ENCODE measurements at places on chromosomes 1 and 21.

DNA sequence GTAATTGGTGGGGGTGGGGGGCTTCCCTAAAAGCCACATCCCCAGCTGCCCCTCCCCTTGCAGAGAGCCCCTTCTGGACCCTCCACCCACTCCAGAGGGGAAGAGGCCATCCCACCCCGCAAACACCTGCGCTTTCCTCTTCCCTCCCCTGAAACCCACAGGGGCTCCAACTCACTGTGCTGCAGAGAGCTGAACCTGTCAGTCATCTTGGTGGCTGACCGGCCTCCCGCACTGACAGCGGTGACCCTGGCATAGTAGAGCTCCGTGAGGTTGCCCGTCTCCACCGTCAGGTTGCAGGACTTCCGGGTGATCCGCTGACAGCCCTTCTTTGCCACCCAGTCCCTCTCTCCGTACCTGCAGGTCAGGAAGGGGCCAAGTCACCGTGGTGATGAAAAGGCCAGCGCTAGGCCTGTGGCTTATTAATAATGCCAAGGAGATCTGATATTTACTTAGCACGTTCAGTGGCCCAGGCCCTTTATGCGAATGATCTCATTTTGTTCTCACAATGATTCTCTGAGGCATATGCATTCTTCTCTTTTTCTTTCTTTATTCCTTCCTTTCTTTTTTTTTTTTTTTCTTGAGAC, 5.9 kb downstream of the IL22RA1 start:
- no peak for DNase-seq

DNA sequence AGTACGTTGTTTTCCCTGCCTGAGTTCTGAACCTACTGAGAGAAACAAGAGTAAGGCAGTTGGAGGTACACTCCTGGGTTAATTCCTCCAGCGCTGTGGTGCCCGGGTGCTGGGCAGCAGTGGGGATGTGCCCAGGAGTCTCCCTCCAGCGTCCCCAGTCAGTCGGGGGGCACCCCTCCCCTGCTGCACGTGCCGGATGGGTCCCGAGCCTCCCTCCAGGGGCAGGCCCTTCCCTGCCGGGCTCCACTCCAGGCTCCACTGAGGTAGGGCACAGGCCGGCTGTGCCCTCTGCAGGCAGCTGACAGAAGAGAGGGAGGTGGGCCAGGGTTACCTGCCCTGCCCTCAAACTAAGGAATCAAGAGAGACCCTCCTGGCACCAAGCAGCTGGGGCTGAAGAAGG, 238.1 kb upstream of the VAMP3 start:
- DNase-seq, result no peak

- no peak for DNase-seq
Measured at GRCh38 chr1:4393191-4393590, 261.2 kb upstream of the AJAP1 start.

DNA sequence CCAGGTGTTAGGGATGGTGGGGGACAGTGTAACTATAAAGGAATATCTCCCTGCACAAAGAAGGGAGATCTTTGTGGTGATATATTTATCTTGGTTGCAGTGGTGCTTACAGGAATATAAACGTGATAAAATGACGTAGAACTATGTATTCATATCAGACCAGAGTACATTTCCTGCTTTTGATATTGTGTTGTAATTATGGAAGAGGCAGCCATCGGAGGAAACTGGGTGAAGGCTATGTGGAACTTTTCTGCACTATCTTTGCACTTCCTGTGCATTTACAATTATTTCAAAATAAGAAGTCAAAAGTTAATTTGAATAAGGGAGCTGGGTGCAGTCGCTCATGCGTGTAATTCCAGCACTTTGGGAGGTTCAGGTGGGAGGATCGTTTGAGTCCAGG, 37.6 kb downstream of the NDUFS5 start:
- no peak for DNase-seq

GRCh38 chr1:117681901-117682250, 76.0 kb downstream of the TENT5C start:
- DNase-seq, result no peak

GRCh38 chr1:9942399-9942938, 722 bp downstream of the LZIC start:
- peak; percentile 46 for DNase-seq

- DNase-seq, result peak; percentile 29
Measured at GRCh38 chr21:36323032-36323431, 3.0 kb downstream of the MORC3 start.

GRCh38 chr21:16945580-16945979, 567.3 kb upstream of the CXADR start:
- no peak for DNase-seq

GRCh38 chr21:28018741-28019669, 973.7 kb downstream of the LTN1 start:
- no peak for DNase-seq

Data from muscle of arm (tissue), 14 donors.